ENCODE measurements at places on chromosomes 4 and X. TPM values are rescaled to one million over a fixed set of nuclear protein-coding genes. Genes with fewer than 3 reads are reported as not detected.

Gene SMIM10
- polyA plus RNA-seq, result 0.26 TPM

Gene PFKFB1
- polyA plus RNA-seq, result 0.04 TPM

Gene MAGEA12
- 0.12 TPM for polyA plus RNA-seq

- DNase-seq, result no peak
These were observed 55.4 kb downstream of the CC2D2A start for GRCh38 chr4:15525080-15525479.

- DNase-seq, result no peak
These were observed 190.8 kb downstream of the HTR2C start for GRCh38 chrX:114774691-114775090.

GRCh38 chr4:83974111-83974780 lies 438.3 kb downstream of the GPAT3 start:
- DNase-seq, result no peak

DNA sequence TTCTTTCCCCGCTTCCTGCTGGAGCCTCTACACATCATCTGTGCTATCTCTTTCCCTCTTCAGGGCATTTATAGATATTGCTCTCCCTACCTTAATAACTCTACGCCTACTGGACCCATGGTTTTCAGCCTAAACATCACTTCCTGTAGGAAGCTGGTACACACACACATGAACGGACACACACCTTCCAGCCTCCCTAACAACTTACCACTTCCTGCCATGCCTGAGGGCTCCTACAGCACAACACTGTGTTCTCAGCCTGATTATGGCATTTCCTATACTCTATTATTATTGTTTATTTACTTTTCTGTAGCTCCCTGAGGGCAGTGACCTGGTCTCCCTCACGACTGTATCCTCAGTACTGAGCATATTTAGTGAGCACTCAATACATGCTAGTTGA lies 163.6 kb upstream of the MAP3K15 start:
- no peak for DNase-seq

- peak; percentile 1 for DNase-seq
These were observed 274.9 kb upstream of the LDB2 start for GRCh38 chr4:17173300-17173699.

DNA sequence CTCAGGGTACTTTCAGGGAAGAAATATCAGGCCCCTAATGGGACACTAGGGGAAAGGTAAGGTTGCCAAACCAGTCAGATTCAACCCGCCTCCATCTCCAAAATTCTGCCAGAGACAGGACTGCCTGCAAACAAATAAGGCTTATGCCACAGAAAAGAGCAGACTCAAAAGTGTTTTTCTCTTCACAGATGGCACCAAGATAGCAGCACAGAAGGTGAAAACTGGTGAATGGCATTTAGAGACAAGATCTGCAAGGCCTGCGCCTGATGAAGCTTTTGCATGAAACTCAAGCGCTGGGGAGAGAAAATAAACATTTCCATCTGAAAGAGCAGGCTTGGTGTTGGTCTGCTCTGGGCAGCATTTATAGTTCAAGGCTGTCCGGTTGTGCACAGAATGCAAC lies 27.9 kb downstream of the AMOT start:
- DNase-seq, result no peak
